ENCODE measurements at places on chromosomes 6 and 20.

GRCh38 chr20:23156170-23156841 is 70.2 kb upstream of the CD93 start:
- no peak for DNase-seq

DNA sequence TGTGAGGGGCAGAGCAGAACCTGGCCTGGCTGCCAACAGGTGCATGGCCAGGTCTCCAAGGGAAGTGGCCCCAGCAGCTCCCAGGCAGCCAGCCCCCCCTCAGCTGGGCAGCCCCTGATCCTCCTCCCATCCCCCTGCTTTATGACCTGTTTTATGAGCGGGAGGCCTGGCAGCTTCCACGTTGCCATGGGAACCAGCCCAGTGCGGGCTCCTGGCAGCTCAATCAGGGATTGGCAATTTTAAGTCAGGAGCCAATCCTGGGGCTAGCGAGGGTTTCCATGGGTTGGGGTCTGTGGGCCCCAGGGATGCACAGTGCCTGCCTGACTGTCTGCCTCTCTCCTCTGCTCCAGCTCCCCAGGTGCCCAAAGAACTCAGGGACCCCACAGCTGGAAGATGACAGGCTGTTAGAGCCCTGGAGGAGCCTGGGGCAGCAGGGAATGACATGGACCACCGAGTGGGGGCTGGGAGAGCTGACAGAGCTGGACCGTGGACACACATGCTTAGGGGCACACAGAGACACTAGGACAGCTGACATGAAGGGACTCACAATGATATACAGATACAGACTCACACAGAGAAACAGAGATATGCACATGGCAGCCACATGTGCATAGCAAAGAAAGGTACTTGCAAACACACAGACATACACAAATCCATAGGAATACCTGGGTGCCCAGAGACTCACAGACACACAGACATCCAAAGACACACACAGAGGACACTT is 56.5 kb upstream of the SIRPA start:
- no peak for DNase-seq

DNA sequence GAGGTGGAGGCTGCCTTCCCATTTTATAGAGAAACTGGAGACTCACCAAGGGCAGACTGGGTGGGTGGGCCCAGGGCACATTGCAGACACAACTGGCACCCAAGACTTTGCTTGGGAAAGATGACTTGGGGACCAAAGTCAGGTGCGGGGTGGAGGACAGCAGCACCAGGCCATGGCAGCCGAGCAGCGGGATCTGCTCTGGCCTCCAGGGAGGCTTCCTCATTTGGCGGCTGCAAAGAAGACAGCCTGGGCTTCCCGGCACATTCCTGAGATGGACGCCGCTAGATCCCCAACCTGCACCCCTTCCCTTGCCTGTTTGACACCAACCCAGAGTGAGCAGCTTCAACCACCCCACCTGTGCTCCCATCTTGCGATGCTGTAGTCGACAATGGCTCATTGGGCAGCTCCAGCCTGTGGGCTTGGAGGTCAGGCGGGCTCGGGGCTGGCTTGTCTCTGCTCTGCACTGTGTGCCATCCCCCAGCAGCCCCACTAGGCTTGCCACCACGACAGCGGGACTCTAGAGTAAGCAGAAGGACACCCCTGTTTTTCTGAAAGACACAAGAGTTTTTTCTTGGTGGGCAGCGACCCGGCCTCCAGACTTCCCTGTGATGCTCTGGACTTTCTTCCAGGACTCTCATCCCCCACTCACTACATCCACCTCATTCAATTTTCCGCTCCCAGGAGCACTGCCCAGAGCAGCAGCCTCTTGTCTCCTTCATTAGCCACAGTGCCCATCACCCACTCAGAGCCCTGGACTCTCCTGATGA is 184.9 kb upstream of the CST7 start:
- DNase-seq = no peak

DNA sequence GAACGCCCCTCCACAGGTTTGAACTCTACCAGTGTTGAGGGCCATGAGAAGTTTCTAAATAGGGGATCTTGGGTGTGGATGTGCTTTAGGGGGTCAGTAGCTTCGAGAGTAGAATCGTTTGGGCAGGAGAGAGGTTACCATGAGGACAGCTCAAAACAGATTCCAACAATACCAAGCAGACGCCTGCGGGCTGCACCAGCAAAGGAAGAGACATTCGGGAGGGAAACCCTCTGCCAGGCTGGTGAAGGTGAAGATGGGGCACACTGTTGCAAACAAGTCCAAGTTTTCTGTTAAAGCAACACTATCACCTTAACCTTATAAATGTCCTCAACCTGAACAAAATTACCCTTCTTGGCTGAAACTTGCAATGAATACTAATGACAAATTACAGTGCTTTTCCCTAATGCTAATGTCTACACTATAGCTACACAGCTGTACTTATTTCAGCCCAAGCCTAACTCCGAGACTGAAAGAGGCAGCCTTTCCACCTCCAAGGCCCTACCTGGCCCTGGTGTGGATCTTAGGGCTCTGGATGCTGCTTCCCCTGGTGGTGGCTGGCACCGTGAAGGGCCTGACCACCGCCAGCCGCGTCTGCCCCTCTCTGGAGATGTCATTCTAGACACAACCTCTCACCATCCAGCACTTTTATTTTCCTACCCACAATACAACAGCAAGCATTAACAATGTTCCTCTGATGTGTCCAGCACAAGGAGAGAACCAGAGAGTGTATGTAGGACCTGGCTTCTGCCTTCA is 80.1 kb downstream of the DLL1 start:
- no peak for DNase-seq
